ENCODE measurements at places on chromosomes 4 and X.

GRCh38 chrX:63488546-63489373 lies 137.6 kb upstream of the SPIN4 start:
- DNase-seq, result no peak

DNA sequence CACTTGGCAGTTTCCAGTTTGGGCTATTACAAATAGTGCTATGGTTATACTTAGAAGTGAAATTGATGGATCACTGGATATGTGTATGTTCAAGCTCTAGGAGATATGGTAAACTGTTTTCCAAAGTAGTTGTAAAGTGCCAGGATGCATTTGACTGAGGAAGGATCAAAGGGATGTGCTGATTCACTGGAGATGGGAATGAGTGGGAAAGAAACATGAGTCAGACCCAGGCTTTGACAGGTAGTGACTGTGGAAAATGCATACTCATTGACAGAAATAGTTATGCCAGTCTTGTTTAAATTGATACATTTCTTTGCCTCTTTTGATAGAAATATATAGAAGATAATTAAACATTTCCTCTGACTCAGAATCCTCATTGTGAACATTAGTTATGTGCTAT lies 77.9 kb downstream of the CEP135 start:
- no peak for DNase-seq

- no peak for DNase-seq
These were observed 150.6 kb upstream of the ANKRD50 start for GRCh38 chr4:124863040-124863545.

DNA sequence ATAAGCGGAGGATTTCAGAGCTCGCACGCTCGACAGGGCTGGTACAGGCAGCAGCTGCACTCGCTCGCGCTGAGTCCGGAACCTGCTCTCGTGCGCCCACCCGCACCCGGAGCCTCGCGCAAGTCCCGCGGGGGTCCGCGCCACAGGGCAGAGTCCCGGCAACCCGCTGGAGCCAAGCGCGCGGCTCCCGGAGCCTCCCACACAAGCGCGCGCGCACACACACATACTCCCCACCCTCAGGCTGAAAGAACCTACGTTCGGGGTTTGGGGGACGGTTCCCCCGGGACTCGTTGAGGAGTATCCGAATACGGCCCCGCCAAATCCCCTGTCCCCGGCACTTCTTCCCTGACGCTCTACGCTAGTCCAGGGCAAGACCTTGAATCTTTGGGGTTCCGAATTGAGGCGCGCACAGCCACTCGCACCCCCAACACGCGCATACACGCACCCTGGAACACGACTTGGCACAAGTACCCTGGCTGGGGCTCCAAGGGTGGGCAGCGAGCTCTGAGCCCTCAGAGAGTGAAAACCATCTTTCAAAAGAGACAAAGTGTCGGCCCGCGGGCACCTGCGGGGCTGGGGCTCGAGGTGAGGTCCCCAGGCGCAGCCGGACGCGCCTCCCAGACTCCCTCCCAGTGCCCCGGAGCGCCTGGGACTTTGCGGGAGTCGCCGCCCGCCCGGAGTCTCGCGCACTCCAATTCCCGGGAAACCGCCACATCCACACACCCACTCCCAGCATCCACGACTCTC lies 952 bp downstream of the ANOS1 start:
- DNase-seq, result no peak

- DNase-seq, result no peak
These were observed 16.3 kb downstream of the LONRF3 start for GRCh38 chrX:118990512-118991227.

DNA sequence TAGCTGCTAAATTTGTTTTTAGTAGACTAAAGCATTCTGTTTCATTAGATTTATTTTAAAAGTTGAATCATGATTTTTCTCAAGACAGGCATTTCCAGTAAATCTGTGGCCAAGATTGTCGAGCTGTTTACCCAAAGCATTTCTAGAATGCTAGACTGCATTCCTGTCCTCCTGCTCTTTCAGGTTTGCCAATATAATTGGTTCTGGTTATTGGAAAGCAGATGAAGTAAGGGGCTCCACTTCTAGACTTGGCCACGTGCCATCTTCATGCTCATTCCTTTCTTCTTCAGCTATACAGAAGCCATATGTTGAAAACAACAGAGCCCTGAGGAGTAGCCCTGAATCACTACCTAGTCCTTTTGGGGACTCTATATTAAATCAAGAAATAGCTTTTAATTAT lies 62.5 kb downstream of the PGRMC2 start:
- DNase-seq, result no peak

GRCh38 chrX:128691872-128692271 lies 639.7 kb upstream of the ACTRT1 start:
- DNase-seq, result no peak

DNA sequence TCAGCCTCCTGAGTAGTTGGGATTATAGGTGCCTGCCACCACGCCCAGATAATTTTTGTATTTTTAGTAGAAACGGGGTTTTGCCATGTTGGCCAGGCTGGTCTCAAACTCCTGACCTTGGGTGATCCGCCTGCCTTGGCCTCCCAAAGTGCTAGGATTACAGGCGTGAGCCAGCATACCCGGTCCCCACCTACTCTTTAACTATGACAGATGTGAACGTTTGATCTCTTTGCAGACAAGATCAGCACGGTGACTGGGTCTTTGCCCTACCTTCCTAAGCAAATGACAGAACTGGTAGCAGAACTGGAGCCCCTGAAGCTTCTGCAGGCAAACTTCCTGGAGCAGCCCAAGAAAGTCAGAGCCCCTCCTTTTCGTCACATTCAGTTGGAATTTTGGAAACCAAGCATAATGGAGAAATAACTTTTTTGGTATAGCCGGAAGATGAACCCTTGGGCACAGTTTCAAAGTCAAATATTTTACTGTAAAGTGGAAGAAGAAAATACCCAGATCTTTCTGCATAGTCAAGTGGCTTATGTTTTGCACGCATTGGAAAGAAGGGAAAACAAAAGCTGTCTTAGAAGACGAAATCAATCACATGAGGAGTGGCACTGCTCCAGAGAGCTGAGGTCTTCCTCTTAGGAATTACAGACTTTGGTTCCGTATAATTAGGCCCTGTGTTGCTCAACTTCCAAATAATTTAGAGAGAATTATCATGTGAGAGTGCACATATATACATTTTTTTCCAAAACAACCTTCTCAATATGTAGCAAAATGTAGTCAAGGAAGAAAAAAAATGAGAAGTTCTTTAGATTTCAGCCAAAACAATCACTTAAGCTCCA lies 90.6 kb downstream of the SORBS2 start:
- DNase-seq, result no peak

- no peak for DNase-seq
These were observed 345.9 kb downstream of the PACRGL start for GRCh38 chr4:21046141-21046540.

DNA sequence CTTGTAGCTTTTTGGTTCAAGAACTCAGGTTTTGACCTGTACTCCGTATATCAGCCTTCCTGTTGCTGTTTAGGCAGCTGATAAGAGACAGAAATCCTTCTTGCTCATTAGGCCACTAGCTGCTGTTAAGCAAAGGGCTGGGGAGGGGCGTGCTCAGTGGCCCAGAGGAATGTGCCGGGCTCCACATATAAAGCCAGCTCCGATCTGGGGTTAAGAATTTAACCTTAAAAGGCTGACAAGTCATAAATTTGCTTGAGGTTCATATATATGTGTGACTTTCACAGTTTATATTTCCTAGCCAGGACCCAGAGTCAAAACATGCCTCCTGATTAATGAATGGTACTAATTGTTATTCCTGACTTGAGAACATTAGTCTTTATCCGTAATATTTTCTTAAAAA lies 15.3 kb downstream of the GPC3 start:
- no peak for DNase-seq

- DNase-seq, result no peak
These were observed 193.5 kb upstream of the NEIL3 start for GRCh38 chr4:177116161-177116560.

DNA sequence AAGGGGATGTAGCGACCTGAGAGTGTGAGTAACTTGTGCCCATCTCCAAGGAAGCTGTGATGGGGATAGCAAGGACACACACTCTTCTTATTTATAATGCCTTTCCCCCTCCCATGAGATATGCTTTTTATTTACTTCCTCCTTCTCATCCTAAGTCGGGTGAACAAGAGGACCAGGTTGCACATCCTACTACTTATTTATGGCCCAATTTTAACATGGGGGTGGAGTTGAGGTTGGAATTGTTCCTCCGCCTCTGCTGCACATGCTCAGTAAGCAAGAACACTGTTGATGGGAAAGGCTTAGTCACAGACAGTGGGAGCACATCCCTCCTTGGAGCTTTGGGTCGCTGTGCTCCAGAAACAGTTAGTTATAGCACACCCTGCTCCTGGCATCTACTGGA lies 15.2 kb upstream of the TLR8 start:
- no peak for DNase-seq

DNA sequence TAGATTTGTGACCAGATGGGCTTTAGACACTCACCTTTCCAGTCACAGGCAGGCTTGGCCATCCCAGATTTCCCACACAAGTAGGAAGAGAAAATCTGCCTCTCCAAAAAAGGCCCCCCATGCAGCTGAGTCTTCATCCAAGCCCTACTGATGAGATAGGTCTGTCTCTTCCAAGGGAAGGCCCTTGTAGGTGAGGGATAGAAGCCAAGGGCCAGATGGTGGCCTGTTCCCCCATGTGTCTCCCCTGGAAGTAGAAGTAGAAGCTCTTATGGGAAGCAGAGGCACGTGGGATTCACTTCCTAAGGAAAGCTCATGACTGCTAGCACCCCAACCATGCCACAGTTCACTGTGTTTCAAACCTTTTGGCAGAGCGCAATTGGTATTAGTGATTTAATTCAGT lies 81.5 kb downstream of the REPS2 start:
- no peak for DNase-seq

DNA sequence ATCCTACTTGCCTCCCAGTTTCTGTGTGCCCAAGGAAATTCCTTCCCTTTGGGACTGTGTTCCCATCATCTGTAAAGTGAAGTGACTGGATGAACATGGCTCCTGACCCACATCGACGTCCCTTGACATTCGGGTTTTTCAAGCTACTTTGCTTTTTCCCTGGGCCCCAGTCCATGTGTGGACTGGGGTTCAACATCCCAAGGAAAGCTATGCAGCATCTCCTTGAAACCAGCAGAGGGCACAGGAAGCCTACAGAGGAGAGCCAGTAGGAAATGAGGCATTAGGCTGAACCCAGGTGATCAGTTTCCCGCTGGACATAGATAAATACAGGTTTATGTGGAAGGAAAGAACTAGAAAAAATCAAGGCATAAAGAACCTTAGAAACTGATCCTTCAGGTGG lies 145.1 kb upstream of the ARHGEF9 start:
- no peak for DNase-seq

DNA sequence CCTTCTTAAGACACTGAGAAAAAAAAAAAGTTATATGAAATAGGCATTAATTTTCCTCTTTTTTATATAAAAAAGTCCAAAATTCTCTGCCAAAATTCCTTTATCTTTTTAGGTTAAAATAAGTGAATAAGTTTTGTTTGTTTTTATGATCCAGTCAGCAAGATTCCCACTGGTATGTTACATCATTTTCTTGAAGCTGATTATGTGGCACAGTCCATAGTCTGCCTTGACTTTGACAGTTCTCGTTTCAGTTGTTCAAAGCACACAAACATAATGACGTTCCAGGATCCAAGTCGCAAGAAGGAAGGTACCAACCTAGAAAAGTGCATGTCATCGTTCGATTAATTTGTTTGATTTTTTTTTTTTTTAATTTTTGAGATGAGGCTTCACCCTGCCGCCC lies 9.1 kb downstream of the UCP1 start:
- no peak for DNase-seq

DNA sequence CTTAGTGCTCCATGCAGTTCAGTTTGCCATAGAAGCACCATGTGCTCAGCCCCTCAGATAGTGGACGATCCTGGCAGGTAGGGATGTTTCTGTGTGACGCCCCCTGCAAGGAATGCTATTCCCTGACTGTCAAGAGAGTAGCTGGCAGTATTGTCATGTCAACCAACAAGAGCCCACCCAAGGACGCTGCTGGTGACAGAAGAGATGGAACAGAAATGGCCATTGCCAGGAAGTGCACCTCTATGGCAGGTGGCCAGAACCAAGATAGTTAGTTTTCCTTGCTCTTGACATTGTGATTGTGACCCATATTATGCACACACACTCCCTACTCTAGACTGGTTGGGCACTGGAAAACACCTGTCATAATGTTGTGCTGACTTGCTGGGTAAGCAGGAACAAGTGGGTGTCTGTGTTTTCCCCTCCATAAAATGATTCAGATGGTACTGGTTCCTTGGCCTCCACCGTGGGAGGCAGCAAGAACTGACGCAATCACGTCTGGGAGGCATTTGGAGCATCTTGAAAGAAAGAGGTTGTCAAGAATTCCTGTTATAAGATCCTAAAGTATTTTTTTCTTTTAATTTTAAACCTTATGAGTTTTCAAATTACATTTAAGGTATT lies 507.9 kb downstream of the MID1IP1 start:
- DNase-seq, result peak; percentile 54

GRCh38 chrX:16517039-16517605 lies 132.8 kb upstream of the S100G start:
- no peak for DNase-seq

- DNase-seq, result no peak
These were observed 21.6 kb downstream of the PCDH18 start for GRCh38 chr4:137510557-137511265.

GRCh38 chr4:147192679-147193078 lies 247.0 kb upstream of the TTC29 start:
- DNase-seq, result no peak

DNA sequence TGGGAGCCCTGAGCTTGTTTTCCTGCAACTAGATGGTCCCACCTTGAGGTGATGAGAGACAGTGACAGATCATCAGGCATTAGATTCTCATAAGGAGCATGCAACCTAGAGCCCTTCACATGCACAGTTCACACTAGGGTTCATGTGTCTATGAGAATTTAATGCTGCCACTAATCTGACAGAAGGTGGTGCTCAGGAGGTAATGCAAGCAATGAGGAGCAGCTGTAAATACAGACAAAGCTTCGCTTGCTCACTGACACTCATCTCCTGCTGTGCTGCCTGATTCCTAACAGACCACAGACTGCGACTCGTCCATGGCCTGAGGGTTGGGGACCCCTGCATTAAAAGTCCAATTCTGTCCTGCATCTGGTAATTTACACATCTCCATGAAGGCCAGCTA lies 141.6 kb downstream of the KCNIP4 start:
- no peak for DNase-seq

GRCh38 chr4:145539671-145540070 lies 58.0 kb downstream of the SMAD1 start:
- no peak for DNase-seq

DNA sequence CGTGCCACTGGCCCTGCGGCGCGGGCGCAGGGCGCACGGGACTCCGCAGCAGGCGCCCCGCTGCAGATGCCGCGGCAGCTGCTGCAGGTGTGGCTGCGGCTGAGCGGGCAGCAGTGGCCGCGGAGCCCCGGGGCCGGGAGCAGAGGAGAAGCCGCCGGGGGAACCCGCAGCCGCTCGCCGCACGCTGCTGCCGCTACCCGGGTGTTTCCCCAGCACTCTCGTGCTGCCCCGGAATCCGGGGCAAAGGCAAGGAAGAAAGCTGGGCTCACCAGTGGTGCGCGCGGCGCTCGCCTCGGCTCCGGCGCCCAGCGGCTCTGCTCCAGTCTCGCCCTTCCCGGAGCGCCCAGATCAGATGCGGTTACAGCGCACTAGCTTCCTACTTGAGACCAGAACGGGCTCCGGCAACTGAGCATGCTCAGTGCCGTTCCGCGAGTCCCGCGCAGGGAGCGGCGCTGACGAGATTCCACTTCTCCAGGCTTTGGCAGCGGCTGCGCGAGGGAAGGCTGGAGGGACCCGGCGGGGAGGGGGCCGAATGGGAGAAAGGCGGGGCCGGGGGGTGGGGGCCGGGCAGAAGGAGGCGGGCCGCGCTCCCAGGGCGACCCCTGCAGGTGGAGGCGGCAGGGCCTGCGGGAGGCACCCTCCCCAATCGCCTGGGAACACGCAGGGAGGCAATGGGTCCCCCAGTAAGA lies at the start of gene APBB2:
TSS of gene APBB2 (minus strand) at position 407 of the 689 bp plus-strand sequence. CDS start 181,288 bp downstream, outside the sequence.
- DNase-seq, result peak; percentile 24

Measured in stimulated activated CD4-positive, alpha-beta T cell treated with anti-CD3 and anti-CD28 coated beads, TNF-alpha, amount 100 ng/mL, for 48 hours (primary cell).